ENCODE measurements at places on chromosomes 2 and 18.

DNA sequence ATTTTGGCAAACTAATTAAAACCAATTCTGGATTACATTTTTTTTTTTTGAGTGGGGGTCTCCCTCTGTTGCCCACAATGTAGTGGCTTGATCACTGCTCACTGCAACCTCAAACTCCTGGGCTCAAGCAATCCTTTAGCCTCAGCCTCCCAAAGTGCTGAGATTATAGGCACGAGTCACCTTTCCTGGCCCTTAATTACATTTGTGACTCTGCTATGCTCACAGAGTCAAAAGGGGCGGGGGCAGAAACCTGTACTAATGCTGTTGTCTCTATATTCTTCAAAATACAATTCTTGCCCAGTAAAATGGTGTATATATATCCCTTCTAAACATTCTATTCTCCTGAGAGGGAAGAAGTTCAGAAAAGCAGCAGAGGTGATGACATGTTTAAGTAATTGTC lies 23.2 kb downstream of the PRKD3 start:
- no peak for DNase-seq

DNA sequence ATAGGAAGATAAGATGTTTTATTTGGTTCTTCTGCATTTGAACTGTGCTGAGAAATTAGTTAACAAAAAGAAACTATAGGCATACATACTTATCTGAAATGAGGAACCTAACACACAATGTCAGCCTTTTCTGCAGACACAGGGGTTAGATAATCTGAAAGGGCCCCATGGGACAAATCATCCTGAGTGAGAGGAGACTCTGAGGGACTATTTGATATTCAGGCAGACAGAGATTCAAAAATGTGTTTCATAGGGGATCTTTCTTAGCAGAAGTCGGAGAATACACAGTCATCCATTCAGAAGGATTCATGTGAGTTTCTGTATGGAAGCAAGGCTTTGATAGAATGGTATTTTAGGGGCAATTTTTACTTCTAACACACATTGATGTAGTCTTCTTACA lies 79.1 kb downstream of the NCKAP5 start:
- no peak for DNase-seq

DNA sequence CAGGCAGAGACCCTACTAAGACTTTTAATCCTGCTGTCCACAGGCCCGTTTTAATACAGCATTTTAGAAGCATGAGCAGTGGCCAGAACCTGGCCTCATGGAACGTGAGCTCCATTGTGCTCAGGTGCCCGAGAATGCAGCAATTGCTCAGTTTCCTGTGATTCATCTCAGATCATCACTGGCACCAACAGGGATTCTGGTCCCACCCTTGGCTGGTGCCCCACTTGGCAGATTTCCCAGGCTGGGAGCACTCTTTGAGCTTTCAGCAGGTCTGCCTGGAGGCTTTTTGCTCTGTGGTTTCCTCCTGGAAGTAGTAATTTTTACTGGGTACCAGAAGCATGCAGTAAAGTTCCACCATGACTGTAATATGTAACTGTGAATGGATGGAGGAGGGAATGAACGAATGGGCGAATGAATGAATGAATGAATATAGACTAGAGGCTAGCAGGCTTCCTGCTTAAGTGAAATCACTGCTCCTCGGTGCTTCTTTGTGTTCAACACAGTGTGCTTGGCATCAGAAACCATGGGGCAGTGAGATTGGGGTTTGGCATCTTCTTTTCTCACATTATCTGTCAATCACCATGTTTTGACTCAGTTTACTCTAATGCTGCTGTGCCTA lies 312.9 kb downstream of the PRKCE start:
- no peak for DNase-seq

- no peak for DNase-seq
Observed at GRCh38 chr2:211391189-211391567, 834.8 kb downstream of the CPS1 start.

DNA sequence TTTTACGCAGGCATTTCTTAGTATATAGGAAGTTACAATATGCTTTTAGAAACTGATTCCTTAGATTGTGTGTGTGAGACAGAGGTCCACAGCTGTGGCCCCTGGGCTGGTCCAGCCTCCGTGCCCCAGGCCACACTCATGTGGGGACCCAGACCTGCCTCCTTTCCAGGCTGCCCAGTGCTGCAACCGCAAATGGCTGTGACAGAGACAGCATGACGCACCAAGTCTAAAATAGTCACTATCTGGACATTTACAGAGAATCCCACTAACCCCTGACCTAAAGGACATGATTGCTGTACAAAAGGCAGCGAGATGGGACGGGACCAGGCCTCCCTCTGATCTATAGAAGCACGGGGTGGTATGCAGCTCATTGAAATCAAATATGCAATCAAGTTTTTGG lies 152.2 kb downstream of the TMEM18 start:
- no peak for DNase-seq

DNA sequence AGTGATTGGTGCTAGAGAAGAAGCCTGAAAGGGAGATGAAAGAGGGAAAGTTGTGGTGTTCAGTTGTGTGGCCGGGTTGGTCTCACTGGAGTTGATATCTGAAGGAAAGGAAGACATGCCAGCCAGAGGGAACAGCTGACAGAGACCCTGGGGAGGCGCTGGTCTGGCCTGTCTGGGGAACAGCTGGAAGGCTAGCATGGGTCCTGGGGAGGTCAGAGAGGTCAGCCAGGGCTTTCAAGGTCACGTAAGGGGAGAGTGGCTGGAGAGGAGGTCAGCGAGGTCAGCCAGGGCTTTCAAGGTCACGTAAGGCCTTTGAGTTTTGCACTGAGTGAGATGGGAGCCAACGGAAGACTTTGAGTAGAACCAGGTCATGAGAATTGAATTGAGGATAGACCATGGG lies 11.0 kb downstream of the DYSF start:
- DNase-seq, result no peak

- DNase-seq, result no peak
Observed at GRCh38 chr18:23740105-23740830, 51.0 kb downstream of the LAMA3 start.

- no peak for DNase-seq
Observed at GRCh38 chr18:77597726-77598125, 348.1 kb downstream of the GALR1 start.

- no peak for DNase-seq
Observed at GRCh38 chr2:216839688-216840087, 20.2 kb downstream of the TNP1 start.

DNA sequence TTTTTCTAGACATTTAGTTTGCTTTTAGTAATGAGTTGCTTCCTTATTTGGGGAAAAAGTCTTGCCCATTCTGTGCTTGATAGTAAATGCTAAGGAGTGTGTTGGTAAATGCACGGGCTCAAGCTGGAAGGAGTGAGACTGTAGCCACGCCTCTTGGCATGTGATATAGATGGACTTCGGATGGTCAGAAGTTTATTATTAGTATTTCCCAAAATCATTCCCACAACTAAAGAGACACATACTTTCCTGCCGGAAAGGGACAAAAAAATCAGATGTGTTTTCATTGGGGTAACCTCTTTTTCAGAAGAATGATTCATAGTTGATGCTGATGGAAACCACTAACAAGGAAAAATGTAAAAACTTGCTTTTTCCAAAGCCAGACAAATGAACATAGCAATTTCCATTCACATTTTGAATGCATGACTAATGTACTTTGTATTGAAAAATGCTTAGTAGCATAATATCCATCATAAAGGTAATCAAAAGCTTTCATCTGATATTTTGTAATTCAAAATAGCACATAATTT lies 133.2 kb downstream of the ZNF532 start:
- no peak for DNase-seq

DNA sequence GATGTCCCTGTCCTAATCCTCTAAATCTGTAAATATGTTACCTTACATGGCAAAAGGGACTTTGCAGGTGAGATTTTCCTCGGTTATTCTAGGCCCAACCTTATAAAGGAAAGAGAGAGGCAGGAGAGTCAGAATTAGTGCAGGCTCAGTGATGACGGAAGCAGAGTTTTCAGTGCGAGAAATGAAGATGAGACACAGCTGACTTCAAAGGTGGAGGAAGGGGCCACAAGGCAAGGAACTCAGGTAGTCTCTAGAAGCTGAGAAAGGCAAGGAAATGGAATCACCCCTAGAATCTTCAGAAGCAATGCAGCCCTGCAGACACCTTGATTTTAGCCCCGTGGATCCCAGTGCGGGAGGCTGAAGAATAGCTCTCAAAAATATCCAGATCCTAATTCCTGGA lies 7.2 kb upstream of the LCLAT1 start:
- no peak for DNase-seq

DNA sequence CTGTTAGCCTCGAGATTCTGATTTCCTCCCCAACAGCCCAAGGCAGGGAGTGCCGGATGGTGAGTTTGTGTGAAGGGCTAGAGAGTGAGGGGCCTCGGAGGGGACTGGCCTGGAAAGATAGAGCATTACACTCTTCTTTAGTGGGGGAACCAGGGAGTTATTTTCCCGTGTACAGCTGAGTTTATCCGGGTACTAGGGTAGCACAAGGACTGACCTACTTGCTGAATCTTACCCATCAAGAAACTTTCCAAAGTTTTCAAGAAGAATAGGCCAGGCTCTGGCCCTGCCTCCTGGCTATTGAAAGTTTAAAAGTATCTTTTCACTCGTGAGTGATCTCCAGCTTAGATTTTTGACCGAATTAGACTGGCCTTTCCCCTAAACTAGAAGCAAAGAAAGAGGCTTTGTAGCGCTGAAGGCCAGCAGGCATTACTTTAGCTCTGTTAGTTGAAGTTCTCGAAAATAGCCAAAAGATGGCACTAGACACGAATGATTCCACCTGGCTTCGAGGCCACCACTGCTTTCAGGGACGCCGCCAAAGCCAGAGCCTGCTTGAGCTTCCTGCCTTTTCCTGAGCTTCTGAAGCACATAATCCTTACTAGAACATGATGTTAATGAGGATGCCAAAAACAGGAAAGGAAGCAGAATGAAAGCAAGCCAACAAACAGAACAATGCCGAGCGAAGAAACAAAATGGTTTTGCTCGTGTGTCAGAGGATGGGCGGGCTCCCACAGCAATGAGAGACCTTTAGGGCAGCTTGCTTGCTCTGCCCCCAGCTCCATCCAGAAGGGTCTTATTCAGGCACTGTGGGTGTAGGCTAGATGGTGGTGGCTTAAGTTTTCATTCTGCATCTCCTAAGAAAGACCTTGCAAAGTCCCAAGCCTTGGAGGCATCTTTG lies 55.8 kb downstream of the TSN start:
- DNase-seq, result peak; percentile 39

DNA sequence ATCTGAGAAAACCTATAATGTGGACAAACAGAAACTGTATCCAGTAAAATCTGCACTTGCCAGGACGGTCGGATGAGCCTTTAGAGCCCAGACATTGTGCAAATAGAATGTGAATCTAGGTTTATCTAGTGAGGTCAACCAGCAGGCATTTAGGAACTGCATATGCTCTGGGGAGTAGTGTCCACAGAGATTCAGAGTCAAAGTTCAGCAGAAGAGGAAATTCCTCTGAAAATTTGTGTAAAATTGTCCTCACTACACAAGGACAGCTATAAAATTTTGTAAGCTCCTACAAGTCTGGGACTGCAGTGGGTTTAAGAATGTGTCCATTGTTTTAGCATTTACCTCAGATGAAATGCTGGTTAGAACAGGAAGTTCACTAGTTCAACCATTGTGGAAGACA lies 9.8 kb upstream of the NDUFV2 start:
- DNase-seq, result no peak

DNA sequence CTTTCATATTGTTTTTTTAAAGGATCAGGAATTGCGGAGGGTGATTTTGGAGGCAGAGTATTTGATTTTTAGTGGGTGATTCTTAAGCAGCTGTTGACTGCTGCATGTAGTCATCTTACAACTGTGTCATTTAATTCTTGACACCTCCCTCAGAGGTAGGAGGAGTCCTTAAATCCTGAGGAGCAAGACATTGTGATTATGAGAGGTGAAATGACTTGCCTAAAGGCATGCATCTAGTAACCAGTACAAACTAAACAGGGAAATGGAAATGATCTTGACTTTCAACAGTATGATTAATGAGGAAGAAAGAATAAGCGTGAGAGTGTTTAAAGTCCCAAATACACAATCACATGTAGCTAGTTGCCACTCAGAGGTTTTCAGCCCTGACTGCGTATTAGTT lies 440.7 kb downstream of the THSD7B start:
- no peak for DNase-seq

DNA sequence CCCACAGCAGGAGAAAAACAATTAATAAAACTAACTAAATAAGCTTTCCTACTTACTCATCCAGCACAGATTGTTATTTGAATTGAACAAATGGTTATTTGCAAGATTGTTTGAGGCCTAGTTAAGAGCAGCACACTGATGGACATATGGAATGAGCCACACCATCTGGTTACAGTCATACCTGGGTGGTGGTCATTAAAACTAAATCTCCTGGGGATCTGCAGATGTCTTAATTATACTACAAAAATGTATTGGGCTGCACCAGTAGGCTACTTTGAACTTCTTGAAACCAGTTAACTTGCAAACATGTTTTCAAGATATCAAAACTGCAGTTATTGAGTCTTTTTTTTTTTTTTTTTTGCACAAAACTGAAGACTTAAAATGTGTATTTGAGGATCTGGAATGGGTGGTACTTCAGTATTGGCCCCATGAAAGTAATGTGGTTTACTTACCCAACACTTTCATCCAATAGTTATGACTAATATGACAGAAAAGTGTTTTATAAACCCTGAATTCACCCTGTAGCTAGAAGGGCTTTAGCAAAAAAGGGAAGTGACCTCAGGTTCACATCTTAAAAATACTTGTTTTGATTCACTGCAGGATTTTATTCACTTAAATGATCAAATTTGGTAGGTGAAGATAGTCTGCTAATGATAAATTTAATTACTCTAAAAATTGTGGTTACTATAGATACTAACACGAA lies 10.8 kb downstream of the AGFG1 start:
- no peak for DNase-seq

DNA sequence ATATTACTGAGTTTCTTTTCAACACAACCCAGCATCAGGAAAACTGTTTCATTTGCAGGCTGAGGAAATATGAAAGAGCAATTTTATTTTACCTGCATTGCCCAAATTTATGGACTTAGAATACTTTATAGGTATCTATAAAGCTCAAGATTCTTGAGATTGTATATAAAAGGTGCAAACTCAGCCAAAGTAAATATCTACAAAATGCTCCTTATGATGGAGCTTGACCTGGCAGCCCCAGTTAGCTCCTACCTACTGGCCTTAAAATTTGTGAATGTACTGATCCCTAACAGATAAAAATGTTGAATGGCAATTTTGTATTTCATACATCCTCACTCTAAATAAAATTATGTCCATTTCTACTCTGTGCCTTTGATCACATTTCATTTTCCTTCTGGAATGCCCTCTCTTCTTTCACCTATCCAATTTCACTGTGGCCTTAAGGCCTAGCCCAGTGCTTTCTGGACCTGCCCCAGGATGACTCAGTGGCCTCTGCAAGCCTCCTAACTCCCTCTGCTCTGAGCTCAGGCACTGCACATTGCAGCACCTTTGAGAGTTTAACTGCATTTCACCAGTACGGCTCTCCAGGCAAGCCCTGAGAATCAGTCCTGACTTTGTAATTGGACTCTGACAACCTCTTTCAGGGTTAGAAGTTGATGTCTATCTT lies 125.9 kb downstream of the ANTXR1 start:
- DNase-seq, result no peak

- no peak for DNase-seq
Observed at GRCh38 chr2:209600341-209601171, 171.1 kb upstream of the UNC80 start.

GRCh38 chr18:45522371-45522770 lies 92.9 kb upstream of the SLC14A2 start:
- DNase-seq, result no peak

GRCh38 chr2:218709908-218710307 lies 727 bp upstream of the TTLL4 start:
- no peak for DNase-seq
